Right lobe of liver (tissue), 6 donors: ENCODE measurements at places on chromosomes 4 and X.
A peak's percentile ranks its signal among the peaks of the same experiment; 100 is the strongest.

- DNase-seq, result no peak
Observed at GRCh38 chr4:177282284-177282835, 27.3 kb upstream of the NEIL3 start.

GRCh38 chr4:37601531-37601930 lies 84.6 kb downstream of the RELL1 start:
- DNase-seq, result no peak

GRCh38 chr4:13470379-13470778 lies 13.8 kb downstream of the RAB28 start:
- no peak for DNase-seq

DNA sequence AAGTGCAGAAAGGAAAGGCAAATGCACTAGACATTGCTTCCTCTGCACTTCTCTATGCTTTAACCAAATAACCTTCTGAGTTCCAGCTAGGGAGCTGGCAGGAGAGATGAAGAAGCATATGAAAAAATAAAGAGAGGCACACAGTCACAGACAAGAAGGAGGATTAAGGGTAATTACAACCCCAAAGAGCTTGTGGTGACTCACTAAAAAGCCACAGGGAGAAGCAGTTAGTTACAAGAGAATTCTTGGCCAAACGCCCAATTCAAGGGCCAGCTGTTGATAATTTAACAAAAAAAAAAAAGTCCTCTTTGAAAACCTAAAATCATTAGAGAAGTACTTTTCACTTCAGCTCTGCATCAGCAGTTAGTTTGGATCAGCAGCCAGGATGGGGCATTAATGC lies 478.0 kb downstream of the KCNIP4 start:
- no peak for DNase-seq

GRCh38 chrX:118976599-118977340 lies 2.4 kb downstream of the LONRF3 start:
- DNase-seq, result peak; percentile 81

- DNase-seq, result no peak
Observed at GRCh38 chrX:21691512-21692018, 33.4 kb upstream of the KLHL34 start.

- no peak for DNase-seq
Observed at GRCh38 chr4:128880662-128881061, 71.2 kb downstream of the JADE1 start.

GRCh38 chr4:110361921-110362320 lies 114.0 kb upstream of the ENPEP start:
- no peak for DNase-seq

DNA sequence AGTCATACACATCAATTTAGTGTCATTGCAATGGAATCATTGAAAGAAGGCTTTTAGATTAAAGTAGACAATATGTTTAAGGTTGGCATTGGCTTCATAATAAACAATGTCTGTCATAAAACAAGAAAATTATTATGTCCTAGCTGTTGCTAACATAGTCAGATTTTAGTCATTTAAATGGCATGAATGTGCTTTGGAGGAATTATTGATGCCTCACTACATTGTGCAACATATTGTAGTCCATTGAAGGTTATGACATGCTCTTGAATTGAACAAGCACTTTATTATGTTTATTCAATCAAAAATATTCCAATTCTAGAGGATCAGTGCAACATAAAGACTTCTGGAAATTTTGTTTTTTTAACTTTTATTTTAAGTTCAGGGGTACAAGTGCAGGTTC lies 489.8 kb upstream of the AMOT start:
- DNase-seq, result no peak

DNA sequence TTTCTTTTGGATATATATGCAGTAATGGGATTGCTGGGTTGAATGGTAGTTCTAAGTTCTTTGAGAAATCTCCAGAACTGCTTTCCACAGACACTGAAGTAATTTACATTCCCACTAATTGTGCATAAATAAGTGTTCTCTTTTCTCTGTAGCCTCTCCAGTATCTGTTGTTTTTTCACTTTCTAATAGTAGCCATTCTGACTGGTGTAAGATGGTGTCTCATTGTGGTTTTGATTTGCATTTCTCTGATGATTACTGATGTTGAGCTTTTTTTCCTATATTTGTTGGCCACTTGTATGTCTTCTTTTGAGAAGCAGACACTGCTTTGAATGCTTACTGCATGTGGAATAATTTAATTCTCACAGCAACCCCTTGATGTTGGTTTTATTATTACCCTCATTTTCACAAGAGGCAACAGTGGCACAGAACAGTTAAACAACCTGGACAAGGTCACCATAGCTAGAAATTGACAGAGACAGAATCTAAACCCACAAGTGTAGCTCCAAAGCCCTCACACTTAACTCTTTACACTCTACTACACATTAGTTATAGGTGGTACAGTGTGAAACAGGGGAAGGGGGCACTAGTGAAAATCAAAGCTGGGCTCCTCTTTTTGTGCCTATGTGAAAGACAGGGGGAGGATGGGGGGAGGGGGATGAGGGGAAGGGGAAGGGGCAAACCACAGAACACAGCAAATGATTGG lies 96.1 kb downstream of the REELD1 start:
- DNase-seq, result no peak

- peak; percentile 10 for DNase-seq
Observed at GRCh38 chrX:291411-291901, 10.3 kb downstream of the PLCXD1 start.

DNA sequence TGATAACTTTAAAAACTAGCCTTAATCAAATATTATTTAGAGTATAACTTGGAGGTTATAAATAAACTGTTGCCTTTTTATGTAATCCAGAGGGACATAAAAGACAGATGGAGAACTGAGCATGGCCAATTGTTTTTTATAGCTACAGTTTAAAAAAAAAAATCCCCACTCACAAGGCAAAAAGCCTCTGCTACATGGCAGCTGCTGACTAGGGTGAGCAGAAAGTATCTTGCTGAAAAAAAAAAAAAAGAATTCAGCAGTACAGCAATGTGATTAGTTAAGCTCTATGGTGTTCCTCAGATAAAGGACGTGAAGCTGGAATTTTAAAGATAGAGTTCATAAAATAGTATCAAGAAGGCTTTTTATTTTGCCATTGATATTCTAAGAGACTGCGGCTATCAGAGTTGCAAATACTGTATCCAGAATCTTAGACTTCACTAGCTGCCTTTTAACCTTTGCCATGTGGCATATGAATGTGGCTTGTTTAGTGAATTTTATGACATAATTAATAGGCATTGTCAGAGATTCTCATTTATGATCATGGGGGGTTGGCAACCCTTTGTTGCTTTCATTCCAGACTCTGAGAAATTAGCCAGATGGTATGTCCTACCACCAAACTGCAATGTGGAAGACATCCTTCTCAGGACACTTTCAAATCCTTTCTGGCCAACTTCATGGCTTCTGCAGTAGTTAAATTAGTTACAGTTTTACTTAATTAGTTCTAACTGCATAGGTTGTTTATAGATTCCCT lies 498.0 kb downstream of the STPG2 start:
- DNase-seq, result no peak

DNA sequence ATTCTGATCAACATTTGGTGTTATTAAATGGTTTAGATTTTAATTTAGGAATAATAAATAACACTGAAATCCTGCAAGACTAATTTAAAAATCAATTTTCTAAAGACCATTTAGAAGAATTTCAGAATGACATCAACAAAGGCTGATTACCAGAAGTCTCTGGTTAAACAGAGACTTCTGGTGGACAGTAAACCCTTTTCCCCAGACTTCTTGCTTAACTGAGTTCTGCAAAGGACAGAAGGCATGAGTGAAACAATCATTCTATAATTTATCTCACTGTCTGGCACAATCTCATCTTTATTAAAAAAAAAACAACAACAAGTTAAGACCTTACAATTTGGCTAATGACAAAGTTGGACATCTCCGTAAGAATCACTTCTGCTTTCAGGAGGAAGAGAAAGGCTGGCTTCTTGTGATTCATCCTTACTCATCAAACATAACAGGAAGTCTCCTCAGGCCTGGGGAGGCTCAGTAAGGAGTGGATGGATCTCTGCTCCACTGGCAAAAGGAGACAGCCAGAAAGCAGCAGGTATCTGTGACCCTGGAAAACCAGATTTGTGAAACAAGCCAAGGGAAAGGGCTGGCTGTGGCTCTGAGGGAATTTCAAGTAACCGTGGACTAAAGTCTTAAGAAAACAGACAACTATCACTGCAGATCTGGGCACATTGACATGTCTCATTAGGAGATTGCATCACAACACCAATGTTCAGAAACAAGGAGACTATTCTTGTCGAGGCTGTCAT lies 908 bp upstream of the TLR6 start:
- DNase-seq, result no peak

GRCh38 chr4:161522031-161522430 lies 641.8 kb downstream of the FSTL5 start:
- no peak for DNase-seq

DNA sequence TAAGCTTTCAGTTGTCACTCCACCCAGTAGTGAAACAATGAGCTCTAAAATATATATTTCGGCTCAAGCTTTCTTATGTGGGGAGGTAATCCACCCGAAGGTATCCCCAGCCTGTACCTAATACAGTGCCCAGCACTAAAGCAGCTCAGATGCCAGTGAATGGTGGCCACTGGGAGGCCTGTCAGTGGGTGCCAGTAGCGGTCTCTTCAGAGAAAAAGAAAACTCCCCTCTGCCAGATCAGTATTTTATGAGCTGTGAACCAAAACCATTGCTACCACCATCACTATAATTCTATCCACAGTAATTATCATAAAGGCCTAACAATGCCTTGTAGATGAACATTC lies 835 bp upstream of the NFKB1 start:
- DNase-seq, result peak; percentile 32

- no peak for DNase-seq
Observed at GRCh38 chr4:172305698-172306097, 492.5 kb downstream of the GALNTL6 start.

- DNase-seq, result no peak
Observed at GRCh38 chr4:98939892-98940298, 11.0 kb upstream of the EIF4E start.

GRCh38 chr4:80027611-80028010 lies 45.4 kb downstream of the ANTXR2 start:
- DNase-seq, result no peak

- no peak for DNase-seq
Observed at GRCh38 chrX:136662104-136662503, 14.1 kb downstream of the CD40LG start.

DNA sequence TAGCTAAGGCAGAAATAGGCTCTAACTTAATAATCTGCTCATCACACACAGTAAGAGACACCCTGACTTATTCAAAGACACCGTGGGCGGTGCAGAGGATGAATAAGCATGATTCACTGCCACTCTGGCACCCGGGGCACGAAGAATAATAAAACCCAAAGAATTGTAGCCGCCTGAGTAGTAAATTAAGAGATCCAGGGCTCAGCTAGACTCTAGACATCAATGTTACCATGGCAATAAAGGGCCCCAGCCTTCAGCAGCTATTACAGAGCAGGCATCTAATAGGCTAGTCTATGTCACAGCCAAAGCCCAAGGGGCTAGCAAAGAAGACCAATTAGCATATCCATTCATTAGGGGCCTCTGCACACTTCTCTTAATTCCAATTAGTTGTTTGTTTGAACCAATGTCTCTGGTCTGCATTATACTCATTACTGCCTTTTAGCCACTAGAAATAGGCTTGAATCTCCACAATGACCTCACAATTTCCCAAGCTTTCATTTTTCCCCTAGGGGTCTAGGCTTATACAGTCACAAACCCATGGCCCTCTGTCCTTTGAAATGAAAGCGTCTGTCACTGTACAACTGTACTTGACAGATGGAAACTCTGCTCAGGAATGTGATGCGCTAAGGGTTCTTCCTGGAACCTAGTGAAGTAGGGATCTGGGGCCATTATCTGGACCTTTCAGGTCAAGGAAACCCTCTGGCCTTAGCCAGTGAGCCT lies 3.0 kb upstream of the ATP1B4 start:
- no peak for DNase-seq

GRCh38 chr4:4383085-4383484 lies 3.8 kb upstream of the NSG1 start:
- DNase-seq, result peak; percentile 18

- DNase-seq, result no peak
Observed at GRCh38 chr4:110088670-110089069, 109.7 kb downstream of the ELOVL6 start.

DNA sequence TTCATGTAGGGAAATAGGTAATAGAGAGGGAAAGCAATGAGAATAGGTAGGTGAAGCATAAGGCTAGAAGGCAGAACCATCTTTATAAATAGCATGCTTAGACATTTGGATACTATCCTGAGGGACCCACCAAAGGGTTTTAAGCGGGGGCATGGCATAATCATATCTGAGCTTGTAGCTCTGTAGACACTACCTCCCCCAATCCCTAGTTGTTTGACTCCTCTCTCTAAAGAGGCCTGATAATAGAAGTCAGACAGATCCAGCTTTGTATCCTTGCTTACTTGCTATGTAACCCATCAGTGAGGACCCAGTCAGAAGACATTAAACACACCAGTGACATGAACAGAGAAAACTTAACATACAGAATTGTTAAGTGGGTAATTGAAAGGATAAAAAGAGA lies 58.7 kb downstream of the SCFD2 start:
- DNase-seq, result no peak

DNA sequence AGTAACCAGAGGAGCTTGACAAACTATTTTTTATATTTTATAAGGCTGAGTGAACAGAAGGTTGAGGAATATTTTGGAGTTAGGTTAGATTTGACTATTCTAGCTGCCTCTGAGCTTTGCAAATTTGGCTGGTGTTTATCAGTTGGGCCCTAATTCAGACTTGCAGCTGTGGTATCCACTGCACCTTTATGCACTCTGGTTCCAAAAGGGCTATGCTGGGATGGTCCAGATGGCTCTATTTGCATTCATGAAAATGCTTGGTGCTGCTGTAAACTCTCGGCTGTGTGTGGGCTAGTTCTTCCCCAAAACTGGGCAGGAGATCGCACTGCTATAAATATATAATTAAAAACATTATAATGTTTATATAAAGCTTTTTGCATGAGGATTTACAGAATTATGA lies 106.3 kb downstream of the REPS2 start:
- DNase-seq, result no peak

GRCh38 chr4:128835498-128836222 lies 26.2 kb downstream of the JADE1 start:
- no peak for DNase-seq

- DNase-seq, result no peak
Observed at GRCh38 chr4:113440371-113440770, 321.2 kb downstream of the CAMK2D start.

DNA sequence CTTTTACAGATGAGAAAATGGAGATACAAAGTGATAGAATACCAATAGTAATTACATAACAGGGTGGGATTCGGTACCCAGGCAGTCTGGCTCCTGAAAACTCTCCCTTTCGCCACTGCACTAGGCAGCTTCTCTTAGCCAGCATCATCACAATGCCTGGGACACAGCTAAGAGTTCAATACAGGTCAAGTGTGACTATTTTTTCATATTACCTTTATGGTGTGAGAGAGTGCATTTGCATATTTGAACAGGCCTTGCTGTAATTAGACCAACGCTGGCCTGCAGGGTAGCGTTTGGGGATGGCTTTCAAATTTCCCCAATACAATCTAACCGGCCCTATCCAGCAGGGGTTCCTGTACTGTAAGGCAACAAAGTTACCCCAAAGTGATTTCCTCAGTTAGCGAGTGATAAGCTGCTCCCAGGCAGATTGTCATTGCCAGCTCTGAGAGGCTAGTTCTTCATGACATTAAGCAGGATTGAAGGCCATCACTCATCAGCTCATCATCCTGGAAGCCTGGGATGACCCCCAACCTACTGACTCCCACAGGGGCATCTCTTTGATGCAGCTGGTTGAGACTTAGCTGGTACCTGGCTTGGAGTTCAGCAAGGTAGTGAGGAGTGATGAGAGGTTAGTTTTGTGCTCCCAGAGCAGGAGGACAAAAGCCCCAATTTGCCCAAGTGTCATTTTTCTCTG lies 836.8 kb upstream of the LCORL start:
- no peak for DNase-seq

- no peak for DNase-seq
Observed at GRCh38 chr4:168636506-168637196, 139.8 kb downstream of the PALLD start.
